ENCODE measurements at places on chromosomes 4 and X. TPM values are rescaled to one million over a fixed set of nuclear protein-coding genes. Genes with fewer than 3 reads are reported as not detected.

The GLRA2 gene
- 0.08 TPM for total RNA-seq

The INPP4B gene
- 8.6 TPM for total RNA-seq

The IQCM gene
- total RNA-seq = 0.68 TPM

The TLR1 gene
- 2.7 TPM for total RNA-seq

The CDS1 gene
- 24.3 TPM for total RNA-seq

The CYTL1 gene
- 37.4 TPM for total RNA-seq

The SNCA gene
- total RNA-seq = 8.9 TPM

The NAA11 gene
- not detected for total RNA-seq

The KDR gene
- total RNA-seq = 104 TPM

The TRIM60 gene
- total RNA-seq = not detected

The FMR1NB gene
- total RNA-seq = not detected
